ENCODE measurements at places on chromosomes 4 and X. TPM values are rescaled to one million over a fixed set of nuclear protein-coding genes. Genes with fewer than 3 reads are reported as not detected.

The ARHGAP36 gene
- total RNA-seq = not detected

The FATE1 gene
- not detected for total RNA-seq

The IL15 gene
- total RNA-seq = 14.9 TPM

The TMPRSS11D gene
- not detected for total RNA-seq

DNA sequence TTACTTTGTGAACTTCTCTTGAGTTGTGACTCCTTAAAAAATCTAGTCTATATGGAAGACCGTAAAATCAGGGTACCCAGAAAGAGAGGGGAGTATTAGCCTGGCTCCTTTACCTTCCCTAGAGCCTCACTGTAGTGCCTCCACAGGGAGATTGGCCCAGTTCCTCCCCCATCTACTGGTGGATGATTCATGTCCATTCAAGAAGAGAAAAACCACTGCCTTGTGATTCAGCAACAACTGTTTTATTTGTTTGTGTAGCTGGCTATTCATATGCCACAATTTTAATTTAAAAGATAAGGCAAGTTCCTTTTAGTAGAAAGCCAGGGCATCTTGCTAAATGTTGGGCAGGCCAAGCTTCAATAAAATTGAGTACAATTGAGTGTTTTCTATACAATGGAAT lies 221.8 kb upstream of the KCNIP4 start:
- peak; percentile 92 for DNase-seq

- peak; percentile 86 for DNase-seq
These were observed 147.9 kb downstream of the LRBA start for GRCh38 chr4:150867148-150867547.

GRCh38 chrX:148412006-148412405 lies 88.4 kb upstream of the AFF2 start:
- DNase-seq = peak; percentile 33

GRCh38 chrX:103063191-103063845 lies 653 bp downstream of the BEX1 start:
- DNase-seq = peak; percentile 26

- peak; percentile 28 for DNase-seq
These were observed 19.5 kb downstream of the AP1AR start for GRCh38 chr4:112251019-112251643.

DNA sequence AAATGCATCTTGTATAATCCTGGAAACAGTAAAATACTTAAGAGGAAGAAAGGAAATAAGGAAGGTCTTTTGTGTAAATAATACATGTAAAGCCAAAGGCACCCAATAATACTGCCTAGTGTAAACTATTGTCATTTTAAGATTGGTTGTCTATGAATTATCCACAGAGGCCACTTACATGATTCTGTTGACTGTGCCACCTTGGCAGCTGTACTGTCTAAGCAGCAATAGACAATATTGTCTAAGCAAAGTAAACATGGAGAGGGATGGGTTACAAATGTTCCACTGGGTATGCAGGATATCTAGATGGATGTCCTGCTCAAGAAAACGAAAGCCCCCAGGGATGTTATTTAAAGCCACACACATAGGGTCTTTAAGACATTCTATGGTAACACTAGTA lies 19.4 kb downstream of the BEND4 start:
- no peak for DNase-seq

GRCh38 chr4:15652191-15652590 lies 3.0 kb downstream of the FBXL5 start:
- peak; percentile 12 for DNase-seq

Measured in fibroblast of lung (primary cell).